Stimulated activated CD8-positive, alpha-beta memory T cell treated with anti-CD3 and anti-CD28 coated beads, Interleukin-7, amount 100 ng/mL, for 1 hour (primary cell): ENCODE measurements at places on chromosomes 13 and 19.

- no peak for DNase-seq
Observed at GRCh38 chr19:44875666-44876451, 15.2 kb upstream of the TOMM40 start.

DNA sequence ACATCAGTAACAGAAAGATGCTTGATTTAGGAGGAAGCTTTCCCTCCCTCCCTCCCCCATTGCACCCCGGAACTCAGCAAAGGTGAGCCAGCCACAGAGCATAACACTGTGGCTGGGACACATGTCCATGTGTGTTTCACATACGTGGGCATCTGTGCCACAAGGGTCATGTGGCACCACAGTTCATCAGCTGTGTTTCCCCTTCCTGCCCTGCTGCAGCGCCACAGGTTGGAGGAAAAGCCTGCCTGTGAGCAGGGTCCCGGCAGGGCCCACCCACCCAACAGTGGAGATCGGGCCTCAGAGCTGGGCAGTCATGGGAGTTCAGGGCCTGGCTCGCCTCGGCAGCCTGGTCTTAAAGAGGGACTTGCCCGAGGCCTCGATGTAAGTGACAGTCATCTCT lies 2.8 kb downstream of the ACP5 start:
- no peak for DNase-seq

- DNase-seq, result no peak
Observed at GRCh38 chr13:22169473-22169872, 498.6 kb downstream of the FGF9 start.

GRCh38 chr19:28605501-28606268 lies 607.3 kb downstream of the UQCRFS1 start:
- no peak for DNase-seq

DNA sequence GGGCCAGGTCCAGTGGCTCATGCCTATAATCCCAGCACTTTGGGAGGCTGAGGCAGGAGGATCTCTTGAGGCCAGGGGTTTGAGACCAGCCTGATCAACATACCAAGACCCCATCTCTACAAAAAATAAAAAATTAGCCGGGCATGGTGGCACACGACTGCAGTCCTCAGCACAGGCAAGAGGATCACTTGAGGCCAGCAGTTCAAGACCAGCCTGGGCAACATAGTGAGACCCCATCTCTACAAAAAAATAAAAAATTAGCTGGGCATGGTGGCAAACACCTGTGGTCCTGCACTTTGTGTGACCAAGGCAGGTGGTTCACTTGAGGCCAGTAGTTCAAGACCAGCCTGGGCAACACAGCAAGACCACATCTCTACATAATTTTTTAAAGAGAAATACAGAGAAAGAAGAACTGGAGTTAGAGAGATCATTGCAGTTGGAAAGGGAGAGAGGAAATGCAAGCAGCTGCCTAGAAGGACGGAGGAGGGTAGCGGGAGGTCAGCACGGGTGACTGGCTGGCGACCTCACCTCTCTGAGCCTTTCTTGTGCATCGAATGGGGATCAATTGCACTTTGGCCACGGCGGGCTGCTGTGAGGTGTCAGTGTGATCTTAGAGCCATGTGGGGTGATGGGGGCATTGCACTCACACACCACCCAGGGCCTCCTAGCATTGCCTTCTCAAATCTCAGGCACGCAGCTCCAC lies 13.9 kb downstream of the BCAM start:
- DNase-seq, result no peak
